ENCODE measurements at places on chromosomes 1 and 21. TPM values are rescaled to one million over a fixed set of nuclear protein-coding genes. Genes with fewer than 3 reads are reported as not detected.

- no peak for DNase-seq
Measured at GRCh38 chr1:204390751-204391466, 20.7 kb downstream of the PPP1R15B start.

DNA sequence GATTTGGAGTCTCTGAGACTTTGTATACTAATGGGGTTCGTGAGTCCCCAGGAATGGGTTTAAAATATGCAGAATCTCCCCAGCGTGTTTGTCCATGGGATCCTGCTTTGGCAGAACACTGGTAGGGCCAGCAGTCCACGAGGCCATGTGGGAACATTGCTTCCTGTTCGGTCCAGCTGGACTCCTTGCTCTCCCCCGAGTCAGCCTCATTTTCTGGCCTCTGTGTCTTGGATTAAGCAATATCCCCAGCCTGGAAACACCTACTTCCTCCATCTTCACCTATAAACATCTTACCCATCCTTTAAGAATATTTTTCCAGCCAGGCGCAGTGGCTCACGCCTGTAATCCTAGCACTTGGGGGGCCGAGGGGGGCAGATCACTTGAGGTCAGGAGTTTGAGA, 142.4 kb downstream of the NAV1 start:
- peak; percentile 2 for DNase-seq

GRCh38 chr1:169312084-169312954, 55.3 kb downstream of the NME7 start:
- DNase-seq, result peak; percentile 69

DNA sequence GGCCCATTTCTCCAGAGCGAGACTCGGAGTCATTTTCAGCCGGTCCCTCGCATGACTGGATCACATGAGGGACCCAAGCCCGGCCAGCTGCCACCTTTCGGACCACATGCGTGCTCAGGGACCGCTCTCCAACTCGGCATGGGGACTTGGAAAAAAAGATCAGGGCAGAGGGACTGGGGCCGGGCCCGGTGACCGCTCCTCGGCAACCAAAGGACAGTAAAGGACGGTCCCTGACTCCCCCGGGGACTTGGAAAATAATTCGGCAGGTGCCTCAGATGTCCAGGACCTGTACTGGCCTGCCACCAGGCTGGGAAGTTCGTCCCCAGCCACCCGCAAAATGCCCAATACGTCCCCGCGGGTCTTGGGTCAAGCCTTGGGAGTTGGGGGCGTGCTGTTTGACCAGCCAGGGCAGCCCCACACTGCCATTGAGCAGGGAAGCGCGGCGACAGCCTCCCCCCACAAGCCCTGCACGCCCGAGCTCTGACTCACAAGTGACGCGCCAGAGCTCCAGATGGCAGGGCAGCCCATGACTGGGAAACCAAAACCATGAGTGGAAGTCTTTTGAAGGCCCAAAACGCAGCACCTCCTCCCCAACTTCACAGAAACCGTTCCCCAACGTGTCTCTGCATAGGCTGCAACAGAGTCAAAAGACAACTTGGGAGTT, 134.5 kb downstream of the LIPI start:
- DNase-seq, result no peak

- no peak for DNase-seq
Measured at GRCh38 chr21:40257342-40257741, 390.1 kb downstream of the PCP4 start.

Gene CFHR2
- total RNA-seq, result not detected

Gene NR1I3
- 3.2 TPM for total RNA-seq

DNA sequence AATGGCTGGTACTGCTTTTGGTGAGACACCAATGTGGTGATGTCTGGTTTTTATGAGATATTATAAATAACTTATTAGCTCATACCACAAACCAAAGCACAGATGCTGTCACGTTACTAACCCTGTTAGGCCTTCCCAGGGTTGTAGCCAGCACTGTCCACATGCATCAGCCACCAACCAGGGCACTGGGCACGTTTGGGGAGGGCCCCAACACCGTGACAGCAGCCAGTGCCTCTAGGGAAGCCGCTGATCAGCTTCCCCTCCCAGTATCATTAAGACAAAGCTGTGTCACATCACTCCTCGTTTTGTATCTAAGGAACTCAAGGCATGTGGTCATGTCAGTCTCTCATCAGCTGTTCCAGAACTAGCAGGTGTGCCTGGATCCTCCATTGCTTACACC, 13.9 kb downstream of the URB1 start:
- no peak for DNase-seq

DNA sequence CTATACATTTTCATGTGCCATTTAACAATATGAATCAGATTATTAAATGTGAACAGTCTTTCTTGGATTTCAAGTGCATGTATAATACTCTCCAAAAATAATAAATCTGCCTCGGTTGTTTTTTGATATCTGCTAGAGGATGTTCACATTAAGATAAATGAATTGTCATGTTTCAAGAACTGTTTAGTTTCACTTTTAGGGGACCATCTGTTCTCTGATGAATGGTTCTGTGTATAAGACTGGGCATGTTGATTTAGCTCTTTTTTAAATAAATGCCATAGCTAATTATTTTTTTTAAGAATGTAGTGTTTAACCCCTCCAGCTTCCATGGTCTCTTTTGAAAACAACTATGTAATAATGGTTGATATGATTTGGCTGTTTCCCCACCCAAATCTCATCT, 1245.1 kb upstream of the ADGRL4 start:
- DNase-seq, result no peak

Gene VAV3
- 34.7 TPM for total RNA-seq

DNA sequence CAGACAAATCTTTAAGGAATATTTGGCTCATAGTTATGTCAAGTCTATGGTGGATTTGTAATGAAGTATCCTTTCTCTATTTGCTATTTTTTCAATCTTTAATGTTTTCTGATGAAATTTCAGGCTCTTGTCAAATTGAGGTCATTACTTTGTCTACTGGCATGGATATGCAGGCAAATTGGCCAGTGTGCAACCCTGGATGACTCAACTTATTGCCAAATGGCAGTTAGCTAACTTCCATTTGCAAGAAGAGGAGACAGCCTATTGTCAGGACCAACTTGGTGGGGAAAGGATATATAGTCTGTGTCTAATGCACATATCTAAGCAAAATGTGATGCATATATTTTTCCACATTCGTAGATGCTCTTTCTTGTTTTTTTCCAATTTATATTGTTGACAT, 530.5 kb downstream of the PTBP2 start:
- no peak for DNase-seq

Gene SPRR5
- total RNA-seq, result not detected

Measured in Peyer's patch (tissue), 4 donors.